ENCODE measurements at places on chromosomes 12 and 14. TPM values are rescaled to one million over a fixed set of nuclear protein-coding genes. Genes with fewer than 3 reads are reported as not detected.

Gene GARIN6
- not detected for total RNA-seq

Gene ERBB3
- total RNA-seq = 39.7 TPM

DNA sequence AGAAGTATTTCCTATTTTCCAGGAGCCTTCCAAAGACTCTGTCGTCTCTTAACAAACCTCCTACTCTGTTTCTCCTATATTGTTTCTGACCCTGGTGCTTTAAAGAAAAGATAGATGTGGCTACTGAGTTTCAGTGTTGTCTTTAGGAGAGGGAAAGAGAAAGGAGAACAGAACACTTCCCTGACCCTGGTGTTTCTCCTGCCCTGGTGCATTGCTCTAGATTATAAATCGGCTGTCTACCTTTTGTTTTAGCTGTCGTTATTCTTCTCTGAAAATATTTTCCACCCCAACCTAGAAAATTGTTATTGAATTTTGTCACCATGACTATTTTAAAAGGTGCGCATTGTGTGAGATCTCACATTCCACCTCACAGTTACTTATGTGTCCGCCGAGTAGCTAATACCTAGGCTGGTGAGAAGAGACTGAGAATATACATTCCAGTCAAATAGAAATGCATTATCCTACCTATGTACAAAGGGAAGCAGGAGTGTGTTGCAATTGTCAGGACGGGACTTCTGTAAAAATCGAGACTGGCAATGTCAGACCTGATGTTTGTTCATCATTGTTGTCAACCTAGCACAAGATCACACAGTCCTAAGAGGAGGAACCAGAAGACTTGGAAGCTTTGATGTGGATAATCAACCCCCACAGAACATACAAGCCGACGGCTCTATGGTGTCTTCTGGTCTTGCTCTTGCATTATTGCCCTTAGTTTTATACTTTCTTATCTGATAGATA is 108.7 kb upstream of the SLC38A4 start:
- no peak for DNase-seq
- no peak overlapping the region for H3K27ac ChIP-seq
- no peaks in the 10 kb centered on the region for H3K27me3 ChIP-seq
- no peaks in the 10 kb centered on the region for H3K36me3 ChIP-seq

DNA sequence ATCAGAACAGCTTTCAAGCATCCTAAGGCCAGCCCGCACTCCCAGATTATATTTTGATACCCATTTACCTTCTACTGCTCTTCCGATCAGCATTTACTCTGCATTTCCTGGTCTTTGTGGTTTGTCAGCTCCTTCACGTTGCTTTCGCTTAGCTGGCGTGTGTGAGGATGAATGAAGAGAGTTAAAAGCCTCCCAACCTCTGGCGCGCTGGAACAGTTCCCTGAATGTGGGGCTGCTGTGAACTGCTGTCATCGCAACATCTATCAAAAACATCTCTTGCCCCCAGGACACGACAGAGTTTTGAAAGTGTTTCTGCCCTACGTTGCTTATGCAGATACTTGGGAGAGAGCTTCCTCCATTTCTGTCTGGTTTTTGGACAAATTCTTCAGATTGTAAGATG is 129.2 kb downstream of the KCNA5 start:
- H3K4me1 ChIP-seq = peaks cover 31% of the 10 kb centered on the region
- peak overlapping the region; percentile 47 for H3K27ac ChIP-seq
- no peaks in the 10 kb centered on the region for H3K27me3 ChIP-seq
- H3K4me3 ChIP-seq = peak overlapping the region; percentile 31

DNA sequence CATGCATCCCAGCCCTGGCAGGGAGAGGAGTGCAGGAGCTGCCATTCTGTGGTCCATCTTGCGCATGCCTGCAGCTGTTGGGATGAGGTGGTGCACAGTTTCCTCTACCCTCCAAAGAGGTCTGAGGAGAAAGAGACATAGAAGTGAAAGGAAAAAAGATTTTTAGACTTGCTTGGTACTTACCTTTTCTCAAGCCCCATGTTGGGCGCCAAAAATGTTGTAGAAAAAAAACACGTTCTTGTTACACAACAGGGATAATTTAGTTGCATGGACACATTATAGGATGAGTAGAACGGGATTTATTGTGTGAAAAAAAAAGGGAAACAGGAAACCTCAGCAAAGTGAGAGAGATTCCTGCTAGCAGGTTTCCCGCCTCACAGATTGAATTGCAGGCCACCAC is 244.4 kb upstream of the GARIN2 start:
- H3K27ac ChIP-seq = no peak overlapping the region
- no peaks in the 10 kb centered on the region for H3K27me3 ChIP-seq
- peaks cover 12% of the 10 kb centered on the region for H3K36me3 ChIP-seq
- no peaks in the 10 kb centered on the region for H3K4me1 ChIP-seq
- no peak overlapping the region for H3K4me3 ChIP-seq

DNA sequence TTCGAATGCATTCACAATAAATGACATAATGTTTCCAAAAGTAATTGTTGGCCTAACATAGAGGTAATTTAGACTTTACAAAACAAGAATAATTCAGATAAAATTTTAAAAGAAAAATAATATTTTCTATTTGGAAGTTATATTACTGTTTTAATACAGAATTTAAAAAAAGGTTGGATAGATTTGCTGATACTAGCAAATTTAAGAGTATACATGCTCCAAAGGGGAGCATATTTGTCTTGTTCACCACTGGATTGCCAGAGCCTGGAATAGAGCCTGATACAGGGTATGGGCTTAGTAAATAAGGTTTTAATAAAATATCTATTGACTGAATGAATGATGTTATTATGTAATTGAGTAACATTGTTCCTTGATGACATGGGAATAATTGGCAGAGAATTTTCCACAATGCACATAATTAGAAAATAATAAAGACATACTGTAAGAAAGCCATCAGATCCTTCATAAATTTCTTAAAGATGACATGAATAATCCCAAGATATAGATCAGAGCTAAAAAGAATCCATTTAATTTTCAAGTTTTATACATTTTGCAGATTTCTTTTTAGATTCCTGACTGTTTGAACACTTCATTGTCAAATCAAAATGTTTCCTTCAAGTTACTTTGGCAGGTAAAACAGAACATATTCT is 305.3 kb downstream of the SLC6A15 start:
- H3K36me3 ChIP-seq = no peaks in the 10 kb centered on the region
- H3K4me1 ChIP-seq = no peaks in the 10 kb centered on the region
- no peak for DNase-seq
- H3K27ac ChIP-seq = no peak overlapping the region
- no peak overlapping the region for H3K4me3 ChIP-seq
- H3K27me3 ChIP-seq = no peaks in the 10 kb centered on the region

DNA sequence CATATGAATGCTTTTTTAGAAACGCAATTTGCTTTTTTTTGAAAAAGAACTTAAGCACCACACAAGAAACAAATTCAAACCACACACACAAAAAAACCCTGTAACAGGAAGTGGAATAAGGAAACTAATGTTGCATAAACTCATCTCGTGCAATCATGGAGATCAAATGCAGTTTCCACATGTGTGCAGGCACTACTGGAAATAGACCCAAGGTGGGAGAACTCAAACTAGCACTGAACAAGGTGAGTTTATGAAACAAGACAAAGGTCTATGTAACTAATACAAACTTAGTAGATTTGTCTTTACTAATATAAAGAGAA is 17.5 kb downstream of the NIN start:
- H3K27me3 ChIP-seq = no peaks in the 10 kb centered on the region
- no peaks in the 10 kb centered on the region for H3K36me3 ChIP-seq
- no peak overlapping the region for H3K27ac ChIP-seq
- H3K4me3 ChIP-seq = no peak overlapping the region
- H3K4me1 ChIP-seq = peaks cover 7% of the 10 kb centered on the region

DNA sequence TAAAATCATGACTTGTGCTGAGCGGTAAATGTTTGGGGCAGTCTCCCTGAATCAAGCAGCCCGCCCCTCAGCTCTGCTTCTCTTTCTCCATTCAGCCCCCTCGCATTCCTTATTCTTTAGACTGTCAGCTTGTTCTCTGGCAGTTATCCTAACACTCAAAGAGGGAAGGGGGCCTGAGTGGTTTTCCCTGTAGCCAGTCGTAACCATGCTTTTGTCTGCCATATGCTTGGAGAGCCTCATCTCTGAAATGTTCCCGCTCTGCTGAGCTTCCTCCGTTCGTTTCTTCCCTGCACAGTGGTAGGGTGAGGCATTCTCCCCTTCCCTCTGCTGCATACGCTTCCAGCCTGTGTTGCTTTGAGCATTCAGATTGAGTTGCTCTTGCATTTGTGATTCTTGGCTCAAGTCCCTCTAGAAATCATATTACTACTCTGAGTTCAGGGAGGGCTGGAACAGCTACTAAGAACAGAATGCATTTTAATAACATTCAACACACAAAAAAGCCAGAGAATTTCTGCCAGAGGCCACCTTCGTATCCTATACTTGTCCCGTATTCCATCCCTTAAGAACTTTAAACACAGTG is 119.7 kb downstream of the FBXL14 start:
- H3K4me3 ChIP-seq = peak overlapping the region; percentile 7
- H3K36me3 ChIP-seq = no peaks in the 10 kb centered on the region
- H3K4me1 ChIP-seq = peaks cover 44% of the 10 kb centered on the region
- H3K27me3 ChIP-seq = no peaks in the 10 kb centered on the region
- peak overlapping the region; percentile 79 for H3K27ac ChIP-seq

DNA sequence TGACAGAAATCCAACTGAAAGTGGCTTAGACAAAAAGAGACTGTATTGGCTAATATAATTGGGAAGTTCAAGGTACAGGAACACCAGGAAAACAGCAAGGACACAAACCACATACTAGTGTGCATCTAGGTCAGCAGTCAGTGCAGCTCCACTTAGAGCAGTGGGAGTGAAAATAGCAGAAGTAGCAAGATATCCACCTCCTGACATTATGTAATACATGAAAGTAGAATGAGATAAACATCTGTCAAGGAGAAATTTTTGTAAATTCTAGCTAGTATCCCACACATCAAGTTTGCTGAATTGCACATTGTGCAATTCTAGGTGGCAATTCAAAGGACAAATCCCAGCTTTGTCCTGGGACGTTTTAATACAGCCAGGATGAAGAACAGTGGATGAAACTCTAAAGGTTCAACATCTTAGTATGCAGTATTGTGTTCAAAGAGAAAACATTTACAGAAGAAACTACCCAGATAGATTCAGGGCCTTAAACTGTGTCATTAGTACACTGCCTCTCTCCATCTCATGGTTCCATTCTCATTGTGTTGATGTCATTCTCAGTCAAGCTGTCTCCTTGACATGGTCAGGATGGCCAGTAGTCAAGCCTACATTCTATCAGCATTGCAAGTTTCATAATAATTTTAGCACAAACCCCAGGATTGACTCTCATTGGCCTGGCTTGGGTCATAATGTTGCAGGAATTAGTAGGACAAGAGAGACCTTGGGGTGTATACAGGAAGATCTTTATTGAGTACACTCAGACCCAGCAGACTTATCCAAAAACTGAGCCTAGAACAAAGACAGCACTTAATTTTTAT is 56.8 kb downstream of the SDR9C7 start:
- H3K4me1 ChIP-seq = no peaks in the 10 kb centered on the region
- no peak overlapping the region for H3K4me3 ChIP-seq
- H3K27me3 ChIP-seq = no peaks in the 10 kb centered on the region
- no peaks in the 10 kb centered on the region for H3K36me3 ChIP-seq
- no peak overlapping the region for H3K27ac ChIP-seq
